ENCODE measurements at places on chromosomes 16 and 17.

DNA sequence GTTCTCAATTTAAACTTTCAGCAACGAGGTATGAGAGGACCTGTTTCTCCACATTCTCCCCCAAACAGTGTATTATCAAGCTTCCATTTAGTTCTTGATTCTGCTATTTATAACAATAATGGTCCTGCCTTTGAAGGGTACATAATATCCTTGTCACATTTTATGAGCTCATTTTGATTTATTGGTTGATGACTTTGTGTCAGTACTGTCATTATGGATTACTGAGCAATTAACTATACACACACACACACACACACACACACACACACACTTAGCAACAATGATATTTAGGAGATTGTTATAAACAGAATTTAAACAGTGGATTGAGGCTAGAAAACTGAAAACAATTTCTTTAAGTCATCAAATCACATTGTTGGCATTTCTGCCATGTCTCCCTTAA lies 7.0 kb downstream of the TMIGD1 start:
- DNase-seq: no peak

DNA sequence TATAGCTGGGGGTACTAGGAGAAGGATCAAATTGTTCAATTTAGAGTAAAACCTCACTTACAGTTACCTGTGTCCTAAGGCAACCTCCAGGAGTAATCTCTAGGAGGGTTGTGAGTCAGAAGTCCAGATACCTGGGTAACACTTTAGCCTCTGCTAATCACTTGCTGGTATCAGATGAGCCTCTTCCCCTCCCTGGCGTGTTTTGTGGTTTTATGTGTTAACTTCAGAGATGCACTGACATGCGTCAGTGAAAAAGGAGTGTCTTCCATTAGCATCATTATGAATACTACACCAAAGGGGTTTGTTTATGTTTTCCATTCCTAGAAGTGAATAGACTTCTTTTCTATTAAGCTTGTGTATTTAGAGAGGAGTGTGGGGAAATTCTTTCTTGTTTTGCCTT lies 208.2 kb downstream of the FTO start:
- DNase-seq: no peak

- DNase-seq: no peak
Observed at GRCh38 chr17:8632061-8632460, 1.5 kb upstream of the MYH10 start.

GRCh38 chr16:54331241-54332002 lies 44.8 kb upstream of the IRX3 start:
- DNase-seq: no peak

- DNase-seq: peak; percentile 12
Observed at GRCh38 chr16:78925083-78925767, 675.3 kb downstream of the MAF start.

GRCh38 chr17:27521281-27522027 lies 65.2 kb downstream of the KSR1 start:
- DNase-seq: no peak

DNA sequence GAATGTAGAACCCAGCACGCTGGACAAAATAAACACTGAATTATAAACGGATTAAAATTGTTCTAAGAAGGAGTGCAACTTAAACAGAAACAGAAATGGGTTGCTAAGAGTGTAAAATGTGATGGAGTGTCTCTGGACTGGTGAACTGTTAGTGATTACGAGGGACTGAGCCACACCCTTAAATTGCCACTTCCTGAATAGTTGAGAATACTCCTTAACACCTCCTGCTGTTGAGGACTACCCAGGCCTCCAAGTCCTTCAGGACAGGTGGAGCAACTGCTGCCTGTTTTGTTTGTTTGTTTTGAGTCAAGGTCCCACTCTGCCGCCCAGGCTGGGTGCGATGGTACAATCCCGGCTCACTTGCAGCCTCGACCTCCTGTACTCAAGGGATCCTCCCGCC lies 25.8 kb upstream of the IRF8 start:
- no peak for DNase-seq

GRCh38 chr16:21162661-21163151 lies 4.2 kb downstream of the LDAF1 start:
- DNase-seq: no peak

DNA sequence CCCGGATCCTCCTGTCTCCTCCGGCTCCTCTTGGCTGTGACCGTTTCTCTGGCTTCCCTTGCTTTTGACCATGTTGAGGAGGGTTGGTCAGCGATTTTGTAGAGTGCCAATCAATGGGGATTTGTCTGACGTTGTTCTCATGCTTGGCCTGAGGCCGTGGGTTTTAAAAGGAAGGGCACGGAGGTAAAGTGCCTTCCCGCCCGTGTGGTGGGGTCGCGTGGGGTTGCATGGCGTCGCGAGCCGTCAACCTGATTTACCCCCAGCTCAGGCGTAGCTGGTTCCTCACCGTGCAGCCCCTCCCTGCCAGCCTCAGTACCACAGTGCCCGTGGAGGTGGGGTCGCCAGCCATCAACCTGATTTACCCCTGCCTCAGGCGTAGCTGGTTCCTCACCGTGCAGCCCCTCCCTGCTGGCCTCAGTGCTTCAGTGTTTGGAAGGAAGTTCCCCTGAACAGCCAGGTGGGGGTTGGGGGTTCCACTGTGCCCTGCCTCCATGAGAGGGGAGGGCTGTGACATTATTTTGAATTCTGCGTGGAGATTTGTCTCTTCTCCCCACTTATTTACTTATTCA lies 5.0 kb downstream of the TPSAB1 start:
- no peak for DNase-seq

DNA sequence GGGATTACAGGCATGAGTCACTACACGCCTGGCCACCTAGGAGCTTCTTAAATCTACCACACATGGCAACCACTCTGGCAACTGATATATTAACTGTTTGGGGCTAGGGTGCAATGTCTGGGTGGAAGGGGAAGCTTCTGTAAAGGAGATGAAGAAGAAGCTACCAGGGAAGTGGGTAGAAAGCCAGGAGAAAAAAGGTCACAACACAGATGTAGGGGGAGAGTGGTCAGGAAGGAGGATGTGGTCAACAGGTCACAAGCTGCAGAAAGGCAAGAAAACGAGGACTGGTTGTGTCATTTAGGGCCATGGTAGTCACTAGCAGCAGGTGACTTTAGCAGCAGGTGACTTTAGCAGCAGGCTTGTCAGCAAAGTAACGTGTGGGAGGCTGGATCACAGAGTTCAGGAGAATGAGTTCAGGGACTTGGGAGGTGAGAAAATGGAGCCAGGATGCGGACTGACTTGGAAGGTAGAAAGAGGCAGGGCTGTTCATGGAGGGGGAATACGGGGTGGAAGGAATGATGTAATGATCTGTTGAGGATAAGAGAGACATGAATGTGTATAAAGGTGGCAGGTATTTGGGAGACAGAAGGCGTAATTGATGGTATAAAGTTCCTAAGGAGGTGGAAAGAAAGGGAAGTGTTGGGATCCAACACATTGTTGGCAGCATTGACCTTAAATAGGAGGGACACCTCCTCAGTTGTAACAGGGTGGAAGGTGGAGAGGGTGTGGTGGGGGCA lies 16.3 kb upstream of the WFIKKN2 start:
- no peak for DNase-seq

- no peak for DNase-seq
Observed at GRCh38 chr17:2138761-2139160, 83.9 kb downstream of the HIC1 start.

DNA sequence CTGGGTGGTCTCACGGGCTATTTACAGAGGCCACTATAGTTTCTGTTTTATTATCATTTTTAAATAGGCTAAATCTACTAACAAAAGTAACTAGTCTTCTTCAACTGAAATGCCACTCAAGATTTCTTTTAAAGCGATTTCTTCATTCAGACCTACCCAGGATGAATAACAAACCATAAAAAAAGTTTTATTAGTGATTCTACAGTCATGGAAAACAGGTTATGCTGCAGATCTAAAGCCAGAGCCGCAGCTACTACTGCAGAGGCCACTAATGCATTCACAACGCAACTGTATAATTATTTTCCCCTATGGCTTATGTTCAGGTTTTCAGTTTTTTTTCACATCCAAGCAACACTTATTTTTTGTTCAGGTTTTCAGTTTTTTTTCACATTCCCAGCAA lies 136.2 kb upstream of the AXIN2 start:
- DNase-seq: no peak

DNA sequence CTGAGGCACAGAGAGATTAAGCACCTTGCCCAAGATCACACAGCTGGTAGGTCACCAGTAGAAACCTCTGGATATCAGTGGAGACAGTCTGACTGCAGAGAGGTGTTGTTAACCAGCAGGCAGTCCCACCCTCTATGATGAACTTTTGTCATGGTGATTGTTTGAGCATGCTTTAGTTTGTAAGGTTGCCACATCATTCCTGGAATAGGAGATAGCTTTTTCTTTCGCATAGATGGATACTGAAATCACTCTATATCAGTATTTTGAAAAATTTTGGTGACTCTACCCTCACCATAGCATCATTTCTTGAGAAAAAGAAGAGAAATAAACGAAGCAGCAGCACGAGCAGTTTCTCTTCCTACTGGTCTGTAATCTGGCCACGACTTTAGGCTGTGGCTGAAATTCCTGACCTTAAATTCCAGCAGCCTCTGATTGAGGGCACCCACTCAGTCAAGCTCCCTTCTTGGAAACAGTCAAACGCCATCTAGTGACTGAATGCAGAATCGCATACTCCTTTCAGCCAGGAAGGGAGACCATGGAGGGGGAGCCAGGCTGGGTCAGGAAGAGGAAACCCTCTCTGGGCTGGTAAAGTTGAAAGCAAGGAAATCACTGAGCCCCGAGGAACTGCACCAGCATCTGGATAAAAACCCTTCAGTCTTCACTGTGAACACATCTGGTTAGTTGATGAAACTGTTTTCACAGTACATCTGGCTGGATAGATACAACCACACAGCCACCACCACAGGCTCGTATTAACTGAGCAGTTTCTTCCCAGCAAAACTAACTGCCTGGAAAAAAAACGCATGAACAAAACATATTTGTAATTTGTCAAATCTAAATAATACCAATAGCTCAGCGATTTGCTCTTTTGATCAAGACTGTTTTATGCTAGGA lies 108.5 kb upstream of the XYLT1 start:
- peak; percentile 38 for DNase-seq

DNA sequence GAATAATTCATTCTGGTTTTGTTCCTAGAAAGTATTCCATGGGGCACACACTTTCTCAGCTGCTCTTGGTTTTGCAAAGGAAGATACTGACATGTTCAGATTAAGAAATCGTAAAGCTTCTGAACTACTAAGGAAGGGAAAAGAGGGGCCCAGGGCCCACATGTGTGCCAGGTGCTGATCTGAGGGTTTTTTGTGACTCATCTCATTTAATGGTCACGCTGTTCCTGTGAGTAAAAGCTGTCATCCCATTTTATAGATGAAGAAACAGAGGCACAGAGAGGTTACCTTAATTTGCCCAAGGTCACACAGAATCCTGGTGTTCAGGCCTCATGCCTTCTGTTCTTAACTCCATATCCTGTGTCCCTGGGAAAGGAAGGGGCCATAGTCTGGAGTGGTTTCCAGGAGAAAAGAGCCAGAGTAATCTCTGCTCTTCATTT lies 113.2 kb downstream of the MSI2 start:
- DNase-seq: no peak

DNA sequence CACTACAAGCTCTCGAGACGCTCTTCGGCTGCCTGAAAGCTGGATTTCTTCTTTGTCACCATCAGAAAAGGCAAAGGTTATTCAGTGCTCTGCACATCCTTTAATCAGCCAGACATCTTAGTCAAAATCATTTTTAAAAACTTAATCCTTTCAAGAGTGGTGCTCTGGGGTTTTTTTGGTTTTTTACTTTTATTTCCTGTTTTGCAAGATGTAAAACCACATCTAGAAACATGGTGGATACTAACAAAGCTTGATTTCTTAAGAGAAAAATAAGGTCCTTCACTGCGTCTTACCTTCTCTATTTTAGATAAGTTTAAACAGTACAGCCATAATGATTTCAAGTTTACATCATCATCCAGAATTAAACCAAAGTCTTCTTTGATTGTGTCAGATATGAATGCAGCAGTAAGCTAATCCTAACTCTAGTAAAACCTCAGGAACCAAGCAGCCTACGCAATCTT lies 6.3 kb downstream of the ANKRD11 start:
- no peak for DNase-seq

DNA sequence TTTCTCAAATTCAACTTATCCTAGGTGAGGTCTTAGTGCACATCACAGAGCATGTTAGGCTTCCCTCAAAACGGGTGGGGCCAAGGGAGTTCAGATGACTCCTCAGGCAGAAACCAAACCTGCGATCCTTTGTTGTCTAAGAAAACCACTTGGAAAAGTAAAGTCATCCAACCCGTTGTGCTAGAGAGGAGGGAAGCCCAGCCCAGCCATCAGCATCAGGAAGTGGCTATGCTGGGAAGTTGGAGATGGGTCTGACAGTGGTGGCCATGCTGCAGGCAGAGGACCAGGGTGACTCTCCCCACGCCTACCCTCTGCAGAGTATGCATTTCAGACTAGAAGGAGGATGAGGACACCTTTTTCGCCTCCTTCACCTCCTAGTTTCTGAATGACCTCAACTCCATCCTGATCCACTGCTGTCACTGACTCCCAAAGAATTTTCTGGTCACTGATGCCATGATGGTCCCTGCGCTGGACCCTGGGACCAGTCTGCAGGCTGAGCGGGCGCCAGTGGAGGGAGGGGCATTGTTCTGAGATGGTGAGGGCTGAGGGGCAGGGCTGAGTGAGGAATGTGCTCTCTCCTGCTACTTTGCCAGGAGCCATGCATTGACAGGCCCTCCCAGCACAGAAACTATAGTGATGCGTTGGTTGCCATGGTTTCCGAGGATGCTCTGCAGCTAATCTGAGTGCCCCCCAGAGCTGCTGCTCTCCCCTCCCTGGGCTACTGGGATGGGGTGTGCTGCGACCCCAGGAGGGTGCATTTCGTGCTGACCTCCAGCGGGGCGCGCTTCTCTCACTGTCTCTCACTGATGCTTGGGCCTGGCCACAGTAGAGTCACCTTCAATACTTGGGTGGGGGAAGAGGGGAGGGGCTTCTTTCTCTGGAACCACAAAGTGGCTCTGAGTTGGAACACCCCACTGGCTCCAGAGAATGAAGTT lies 20.4 kb downstream of the ALOX12B start:
- no peak for DNase-seq

- no peak for DNase-seq
Observed at GRCh38 chr16:29302976-29303375, 103.5 kb downstream of the NPIPB11 start.

- DNase-seq: no peak
Observed at GRCh38 chr17:9212376-9213302, 191.3 kb downstream of the NTN1 start.

DNA sequence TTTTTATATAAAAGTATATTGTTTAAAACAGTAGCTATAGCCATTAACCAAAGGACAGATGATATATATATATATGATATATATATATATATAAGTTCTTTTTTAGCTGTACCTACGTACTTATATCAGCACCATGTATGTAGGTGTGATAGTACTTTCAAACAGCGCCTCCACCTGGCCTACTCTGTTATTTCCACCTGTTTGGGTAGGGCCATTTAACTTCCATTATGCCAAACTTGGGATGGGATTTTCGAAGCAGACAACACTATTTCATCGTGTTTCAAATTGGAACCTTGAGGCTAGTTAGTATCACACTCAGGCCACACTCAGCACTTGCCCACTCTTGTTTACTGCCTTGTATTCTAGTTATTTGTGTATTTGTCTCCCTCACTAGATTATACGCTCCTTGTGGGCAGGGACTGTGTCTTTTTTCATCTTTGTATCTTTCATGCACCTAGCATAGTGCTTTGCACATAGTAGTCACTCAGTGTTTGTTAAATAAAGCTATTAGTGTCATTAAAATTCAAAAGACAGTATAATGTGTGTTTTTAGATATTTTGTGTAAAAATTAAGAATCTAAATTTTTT lies 11.8 kb upstream of the CLTC start:
- no peak for DNase-seq
